ENCODE measurements at places on chromosomes 3 and 15.

DNA sequence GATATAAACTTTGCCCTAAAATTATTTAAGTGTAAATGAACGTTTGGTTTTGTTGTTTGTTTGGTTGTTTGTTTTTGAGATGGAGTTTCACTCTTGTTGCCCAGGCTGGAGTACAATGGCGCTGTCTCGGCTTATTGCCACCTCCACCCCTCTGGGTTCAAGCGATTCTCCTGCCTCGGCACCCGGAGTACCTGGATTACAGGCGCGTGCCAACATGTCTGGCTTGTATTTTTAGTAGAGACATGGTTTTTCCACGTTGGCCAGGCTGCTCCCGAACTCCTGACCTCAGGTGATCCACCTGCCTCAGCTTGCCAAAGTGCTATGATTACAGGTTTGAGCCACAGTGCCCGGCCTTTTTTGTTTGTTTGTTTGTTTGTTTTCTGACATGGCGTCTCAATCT, 87.9 kb upstream of the CHD2 start:
- no peak for DNase-seq

DNA sequence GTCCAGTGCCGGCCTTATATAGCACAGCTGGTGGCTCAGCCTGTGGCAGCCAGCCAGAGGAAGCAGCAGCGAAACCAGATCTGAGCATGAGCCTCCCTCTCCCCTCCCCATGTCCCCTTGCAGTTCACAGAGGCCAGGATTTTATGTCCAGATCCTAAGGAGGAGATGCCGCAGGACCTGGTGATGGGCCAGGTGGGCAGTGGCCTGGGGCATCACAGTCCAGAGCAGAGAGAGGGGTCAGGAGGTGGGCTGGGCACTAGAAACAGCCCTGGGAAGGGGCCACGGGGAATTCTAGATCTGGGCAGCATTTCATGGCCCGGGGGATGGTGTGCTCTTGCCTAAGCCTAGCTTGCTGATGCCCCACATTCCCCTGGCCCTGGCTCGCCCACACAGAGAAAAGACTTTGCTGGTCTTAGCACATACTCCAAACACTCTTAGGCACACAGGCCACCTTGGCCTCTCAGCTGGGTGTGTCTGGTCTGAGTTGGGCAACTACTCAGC, 259 bp upstream of the CILP start:
- no peak for DNase-seq

GRCh38 chr15:28178727-28179126, 79.6 kb upstream of the OCA2 start:
- DNase-seq = no peak

DNA sequence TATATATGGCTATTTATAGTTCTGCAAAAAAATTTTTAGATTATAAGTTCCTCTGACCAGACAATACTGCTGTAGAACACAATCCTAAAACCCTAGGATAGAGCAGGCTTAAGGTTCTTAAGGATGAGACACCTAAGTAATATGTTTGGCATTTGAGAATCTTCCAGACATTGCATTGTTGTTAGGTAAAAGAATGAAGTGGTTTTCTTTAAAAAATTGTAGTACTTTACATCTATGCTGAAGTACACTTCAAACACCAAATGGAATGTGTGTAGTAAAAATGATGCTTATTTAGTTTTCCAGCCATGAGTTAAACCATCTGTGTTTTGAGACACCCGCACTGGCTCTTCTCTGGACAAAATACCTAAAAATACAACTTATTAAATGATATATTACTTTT, 857.7 kb downstream of the OTOL1 start:
- no peak for DNase-seq

- no peak for DNase-seq
These were observed 44.4 kb downstream of the LSM3 start for GRCh38 chr3:14222900-14223594.

GRCh38 chr3:123688241-123688747, 103.4 kb upstream of the HACD2 start:
- no peak for DNase-seq

GRCh38 chr15:99475754-99476412, 89.9 kb upstream of the MEF2A start:
- no peak for DNase-seq

DNA sequence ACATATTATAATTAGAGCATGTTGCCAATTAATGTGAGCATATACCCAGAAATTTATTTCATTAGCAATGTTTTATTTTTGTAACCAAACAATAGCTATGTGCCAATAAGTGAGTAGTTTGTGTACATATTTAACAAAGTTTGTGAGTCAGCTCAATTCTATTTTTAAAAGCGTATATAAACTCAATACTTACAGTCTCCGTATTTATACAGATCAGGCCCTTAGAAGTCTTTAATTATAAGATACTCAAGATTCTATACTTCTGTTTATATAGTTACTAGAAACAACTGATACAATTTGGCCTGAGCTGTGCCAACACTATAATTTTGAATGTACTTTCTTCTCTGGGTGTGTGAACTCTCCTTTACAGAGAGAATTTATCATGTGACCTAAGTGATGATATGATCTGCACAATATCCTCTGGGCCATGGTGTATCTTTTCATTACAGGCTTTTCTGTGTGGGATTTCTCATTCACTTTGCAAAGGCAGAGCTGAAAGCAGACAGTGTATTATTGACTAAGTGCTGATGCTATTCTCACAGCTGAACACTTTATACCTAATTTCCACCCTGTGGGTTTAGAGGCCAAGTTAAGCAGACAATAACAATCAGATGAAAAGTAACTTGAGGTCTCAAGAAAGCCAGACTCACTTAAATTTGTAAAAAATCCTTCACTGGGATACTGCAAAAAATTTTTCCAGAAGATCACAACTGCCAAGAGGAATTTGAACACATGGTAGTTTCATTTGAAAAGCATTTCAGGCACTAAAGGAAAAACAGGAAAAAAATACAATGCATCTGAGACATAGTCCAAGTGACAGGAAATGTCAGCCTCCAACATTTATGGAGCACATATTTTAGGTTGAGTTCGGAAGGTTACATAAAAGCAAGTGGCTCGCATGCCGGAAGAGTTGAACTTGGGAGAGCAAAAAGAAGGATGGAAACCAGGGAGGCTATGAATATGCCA, 277.9 kb upstream of the SEMA6D start:
- DNase-seq = no peak

- no peak for DNase-seq
These were observed 223.0 kb downstream of the NSUN3 start for GRCh38 chr3:94285872-94286271.

- DNase-seq = no peak
These were observed 334.4 kb downstream of the FGF12 start for GRCh38 chr3:192392986-192393385.

GRCh38 chr3:169929830-169930519, 18.6 kb downstream of the SAMD7 start:
- DNase-seq = no peak

DNA sequence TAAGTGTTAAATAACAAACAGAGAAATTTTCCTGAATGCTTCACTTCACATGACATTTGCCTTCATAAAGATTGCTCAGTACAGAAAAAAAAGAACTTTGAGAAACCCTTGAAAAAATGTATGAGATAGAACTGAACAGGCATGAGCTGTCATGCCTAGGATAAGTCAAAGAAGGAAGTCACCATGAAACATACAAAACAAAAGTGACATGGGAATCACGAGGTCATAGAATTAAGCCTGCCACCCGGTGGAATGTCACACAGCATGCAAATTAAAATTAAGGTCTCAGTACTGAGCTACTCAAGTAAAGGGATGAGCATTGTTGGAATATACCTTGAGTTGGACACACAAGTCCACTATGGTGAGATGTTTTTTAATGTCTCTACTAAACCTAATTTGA, 652.5 kb upstream of the NECTIN3 start:
- DNase-seq = no peak

DNA sequence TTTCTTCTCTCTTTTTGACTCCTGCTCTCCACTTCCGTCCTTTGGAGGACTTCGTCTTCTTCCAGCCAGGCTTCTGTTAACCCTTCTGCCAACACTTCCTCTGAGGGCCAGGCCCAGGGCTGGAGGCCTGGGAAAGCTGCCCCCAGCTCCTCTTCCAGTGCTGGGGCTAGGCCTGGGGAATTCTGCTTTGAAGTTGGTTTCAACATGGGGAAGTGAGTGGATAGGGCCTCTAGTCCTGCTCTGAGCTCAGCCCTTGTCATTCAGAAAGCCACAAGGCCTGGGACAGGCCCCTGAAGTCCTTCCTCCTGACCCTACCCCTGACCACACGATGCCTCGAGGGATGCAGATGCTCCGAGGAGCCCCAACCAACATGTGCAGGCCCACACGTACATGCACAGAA, 53.9 kb upstream of the HERC1 start:
- DNase-seq = no peak

DNA sequence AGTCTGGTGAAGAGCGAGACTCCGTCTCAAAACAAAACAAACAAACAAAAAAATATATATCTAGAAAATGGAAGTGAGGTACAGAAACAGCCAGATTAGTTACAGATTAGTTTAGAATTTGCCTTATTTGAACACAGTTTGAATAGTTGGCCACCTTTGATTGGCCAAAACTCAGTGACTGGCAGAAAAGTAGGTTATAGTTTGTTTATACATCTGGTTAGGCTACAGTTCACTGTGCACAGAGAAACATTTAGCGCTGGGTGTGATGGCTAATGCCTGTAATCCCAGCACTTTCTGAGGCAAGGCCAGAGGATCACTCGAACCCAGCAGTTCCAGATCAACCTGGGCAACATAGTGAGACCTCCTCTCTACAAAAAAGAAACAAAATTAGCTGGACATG, 51.7 kb downstream of the LDHAL6B start:
- DNase-seq = no peak

DNA sequence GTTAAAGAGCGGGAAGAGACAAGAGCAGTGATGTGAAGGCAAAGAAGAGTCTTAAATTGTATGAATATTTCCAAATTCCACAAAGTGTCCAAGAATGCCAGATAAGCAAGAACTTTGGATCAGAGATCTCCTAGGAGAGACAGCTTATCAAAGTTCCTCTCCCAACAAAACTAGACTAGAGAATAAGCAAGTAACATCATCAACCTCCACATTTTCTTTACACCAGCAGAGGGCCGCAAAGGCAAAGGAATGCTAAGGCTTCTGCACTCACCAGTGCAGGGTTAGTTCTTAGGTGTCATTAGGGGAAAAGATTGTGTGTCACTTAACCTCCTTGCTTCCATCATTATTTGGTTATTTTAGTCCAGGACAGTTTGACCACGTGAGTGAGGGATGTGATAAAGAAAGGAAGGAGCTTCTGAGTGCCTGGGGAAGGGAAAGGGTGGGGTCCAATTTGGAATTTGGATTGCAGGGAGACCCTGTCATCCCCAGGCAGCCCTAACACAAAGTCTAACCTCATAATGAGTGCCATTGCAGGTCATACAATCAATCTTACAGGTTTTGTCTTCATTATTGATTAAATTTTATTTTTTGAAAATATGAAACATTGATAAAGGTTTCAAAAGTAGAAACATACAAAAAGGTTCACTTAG, 7.5 kb upstream of the CMTM6 start:
- peak; percentile 54 for DNase-seq

- DNase-seq = no peak
These were observed 364.3 kb upstream of the ADAMTS9 start for GRCh38 chr3:65052101-65052500.

DNA sequence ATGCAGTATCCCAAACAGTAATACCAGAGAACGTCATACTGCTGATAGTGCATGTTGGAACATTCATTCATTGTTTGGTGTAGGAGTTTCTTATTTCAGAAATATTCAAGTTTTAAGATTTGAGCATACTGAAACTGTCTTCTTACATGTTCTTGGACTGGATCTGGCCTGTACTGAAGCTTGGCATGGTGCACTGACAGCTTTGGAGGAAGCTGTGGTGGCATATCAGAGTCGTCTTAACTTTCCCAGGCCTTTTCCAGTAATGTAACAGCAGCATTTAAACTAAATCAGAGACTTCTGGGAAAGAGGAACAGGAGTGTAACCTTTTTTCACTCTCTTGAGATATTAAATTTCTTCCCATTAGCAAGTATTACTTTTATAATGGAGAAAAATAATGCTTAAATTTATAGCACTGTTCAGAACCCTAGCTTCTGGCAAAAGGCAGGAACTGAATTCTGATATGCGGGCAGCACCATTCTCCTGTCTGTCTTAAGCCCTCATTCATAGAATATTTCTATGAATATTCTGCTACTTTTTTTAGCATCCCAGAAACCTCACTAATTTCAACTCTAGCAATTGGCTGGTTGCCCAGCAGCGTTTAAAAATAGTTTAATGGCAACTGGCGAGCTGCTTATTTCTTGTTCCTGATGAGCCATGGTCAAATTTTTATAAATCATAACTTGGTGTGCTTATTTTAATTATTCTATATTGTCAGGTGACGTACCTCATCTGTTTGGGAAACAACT, 31.1 kb downstream of the DNAJC13 start:
- no peak for DNase-seq

DNA sequence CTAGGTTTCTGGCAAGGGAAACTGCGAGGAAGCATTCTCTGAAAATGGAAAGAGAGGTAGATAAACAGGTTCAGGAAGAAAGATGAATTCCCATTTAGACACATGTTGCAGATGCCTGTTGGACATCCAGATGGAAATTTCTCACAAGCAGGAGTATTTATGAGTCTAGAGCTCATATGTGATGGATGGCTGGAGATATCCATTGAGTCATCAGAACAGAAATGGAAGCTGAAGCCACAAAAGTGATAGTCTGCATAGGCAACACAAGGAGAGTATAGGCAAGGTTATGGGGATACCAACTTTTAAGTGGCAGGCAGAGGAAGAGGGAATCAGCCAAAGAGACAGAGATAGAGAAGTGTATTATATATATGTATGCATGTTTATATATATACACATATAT, 6.3 kb upstream of the RAMAC start:
- no peak for DNase-seq

- no peak for DNase-seq
These were observed 153.2 kb downstream of the EEFSEC start for GRCh38 chr3:128306481-128306880.

GRCh38 chr3:69189487-69189886, 67.1 kb upstream of the LMOD3 start:
- no peak for DNase-seq

DNA sequence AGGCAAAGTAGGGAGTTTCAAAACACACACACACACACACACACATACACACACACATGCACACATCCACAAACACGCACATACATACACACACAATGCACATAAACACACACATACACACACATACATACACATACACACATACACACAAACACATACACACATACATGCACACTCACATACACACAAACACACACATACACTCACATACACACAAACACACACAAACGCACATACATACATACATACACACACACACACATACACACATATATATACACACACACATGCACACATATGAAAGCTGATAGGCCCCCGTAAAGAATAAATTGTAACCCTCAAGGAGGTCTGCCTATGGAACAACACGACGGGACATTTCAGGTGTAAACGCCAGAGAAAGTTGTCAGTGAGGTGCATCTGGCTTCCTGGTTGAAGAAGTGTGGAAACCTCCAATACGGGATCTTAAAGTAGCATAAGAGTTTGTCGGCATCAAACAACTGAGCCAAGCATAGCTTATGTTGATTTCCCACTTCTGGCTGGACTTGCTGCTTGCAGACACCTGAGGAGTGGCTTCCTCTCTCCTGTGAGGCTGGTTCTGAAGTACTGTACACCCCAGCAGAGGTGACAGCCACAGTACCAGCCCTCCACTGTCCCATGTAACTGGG, 5.8 kb downstream of the RFTN1 start:
- DNase-seq = no peak
